ENCODE measurements at places on chromosomes 7 and 10. TPM values are rescaled to one million over a fixed set of nuclear protein-coding genes. Genes with fewer than 3 reads are reported as not detected.

The RABGEF1 gene
- total RNA-seq = 21.1 TPM

The HABP2 gene
- total RNA-seq = not detected

The CISD1 gene
- total RNA-seq = 23.8 TPM

The GET4 gene
- total RNA-seq = 40.5 TPM

The KIAA1549 gene
- total RNA-seq = 0.42 TPM

The PPP1R3A gene
- total RNA-seq = not detected

The LBX1 gene
- total RNA-seq = not detected

The PRR15 gene
- not detected for total RNA-seq

The MAD1L1 gene
- total RNA-seq = 54.6 TPM

The ASB15 gene
- total RNA-seq = not detected

The TMEM229A gene
- total RNA-seq = not detected

The LRRC61 gene
- 10.7 TPM for total RNA-seq

The PFKP gene
- total RNA-seq = 44.7 TPM

The SH2B2 gene
- 32.1 TPM for total RNA-seq

- DNase-seq = no peak
Observed at GRCh38 chr10:58389024-58389423, 3.8 kb downstream of the TFAM start.

GRCh38 chr10:9296190-9296589 lies 1241.7 kb downstream of the GATA3 start:
- DNase-seq = no peak

DNA sequence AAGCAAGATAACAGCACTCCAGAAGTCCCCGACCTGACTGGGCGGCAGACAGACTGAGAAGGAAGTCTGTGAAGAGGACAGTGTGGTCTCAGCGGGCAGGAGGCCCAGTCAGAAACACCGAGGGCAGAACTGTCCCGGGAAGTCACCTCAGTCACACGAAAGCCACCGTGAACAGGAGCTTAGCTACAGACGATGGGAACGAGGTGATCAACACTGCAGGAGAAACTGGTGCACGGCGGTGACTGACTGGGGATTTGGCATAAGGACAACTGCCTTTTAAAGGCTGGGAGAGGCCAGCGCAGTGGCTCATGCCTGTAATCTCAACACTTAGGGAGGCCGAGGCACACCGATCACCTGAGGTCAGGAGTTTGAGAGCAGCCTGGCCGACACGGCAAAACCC lies 217.8 kb downstream of the PTPRN2 start:
- no peak for DNase-seq

DNA sequence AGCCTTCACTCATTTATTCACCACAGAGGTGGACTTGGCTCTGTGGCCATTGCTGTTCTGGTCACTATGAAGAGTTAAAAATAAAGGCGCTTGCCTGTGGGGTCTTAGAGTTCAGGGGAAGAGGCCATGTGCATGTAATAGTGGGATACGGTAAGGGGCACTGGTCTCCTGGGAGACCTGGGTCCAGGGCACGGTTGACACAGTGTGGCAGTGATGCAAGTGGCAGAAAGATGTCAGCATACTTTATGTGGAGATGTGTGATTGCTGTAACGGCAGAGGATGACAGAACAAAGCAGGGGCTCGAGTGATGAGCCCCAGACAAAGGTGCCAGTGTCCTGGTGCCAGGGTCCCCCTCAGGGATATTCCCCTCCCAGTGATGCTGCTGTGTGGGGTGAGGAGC lies 8.6 kb downstream of the ZSCAN25 start:
- no peak for DNase-seq

- no peak for DNase-seq
Observed at GRCh38 chr7:111647881-111648280, 85.6 kb upstream of the IMMP2L start.

GRCh38 chr7:70237831-70238575 lies 639.7 kb downstream of the AUTS2 start:
- no peak for DNase-seq

DNA sequence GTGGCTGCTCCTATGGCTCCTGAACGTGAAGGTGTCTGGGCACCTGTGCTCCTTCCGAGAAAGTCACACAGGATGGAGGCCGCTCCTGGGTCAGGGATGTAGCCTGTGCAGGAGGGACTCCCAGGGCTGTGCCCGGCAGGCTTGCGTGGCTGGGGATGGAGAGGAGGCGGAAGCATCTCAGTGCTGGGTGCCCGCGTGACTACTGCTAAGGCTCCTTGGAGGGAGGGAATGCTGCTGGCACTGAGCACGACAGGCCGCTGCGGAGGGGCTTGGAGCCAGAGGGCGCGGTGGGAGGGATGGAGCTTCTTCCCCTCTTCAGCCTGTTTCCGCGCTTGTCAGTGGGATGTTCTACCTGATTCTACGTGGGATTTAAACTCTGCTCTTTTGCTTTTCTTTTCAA lies 35.0 kb downstream of the ADCY1 start:
- no peak for DNase-seq

DNA sequence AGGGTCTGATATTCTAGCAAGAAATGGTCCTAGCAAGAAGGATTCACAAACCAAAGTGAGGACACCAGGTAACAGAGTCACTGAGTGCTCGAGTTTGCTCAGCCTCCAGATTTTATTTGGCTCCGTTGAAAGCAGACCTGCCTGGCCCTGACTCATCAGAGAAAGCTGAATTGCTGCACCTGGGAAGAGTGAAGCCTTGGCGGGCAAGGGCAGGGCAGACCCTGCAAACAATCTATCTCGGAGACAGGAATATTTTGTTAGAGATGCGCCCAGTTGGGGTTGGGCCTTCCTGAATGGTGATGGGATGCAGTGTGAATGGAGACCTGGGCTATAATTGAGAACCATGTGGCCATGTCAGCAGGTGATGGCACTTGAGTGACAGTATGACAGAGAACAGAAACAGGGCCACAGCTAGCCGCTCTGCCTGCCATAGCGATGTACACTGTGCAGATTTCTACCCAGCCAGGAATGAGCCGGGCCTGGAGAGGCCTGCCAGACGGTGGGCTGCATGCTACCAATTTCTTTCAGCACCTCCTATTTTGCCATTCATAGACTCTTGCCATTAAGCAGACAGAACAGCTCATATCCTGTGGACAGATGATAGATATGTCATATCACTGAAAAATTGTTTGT lies 744.2 kb downstream of the LRMDA start:
- no peak for DNase-seq

- no peak for DNase-seq
Observed at GRCh38 chr7:92276460-92276864, 30.7 kb downstream of the ANKIB1 start.

DNA sequence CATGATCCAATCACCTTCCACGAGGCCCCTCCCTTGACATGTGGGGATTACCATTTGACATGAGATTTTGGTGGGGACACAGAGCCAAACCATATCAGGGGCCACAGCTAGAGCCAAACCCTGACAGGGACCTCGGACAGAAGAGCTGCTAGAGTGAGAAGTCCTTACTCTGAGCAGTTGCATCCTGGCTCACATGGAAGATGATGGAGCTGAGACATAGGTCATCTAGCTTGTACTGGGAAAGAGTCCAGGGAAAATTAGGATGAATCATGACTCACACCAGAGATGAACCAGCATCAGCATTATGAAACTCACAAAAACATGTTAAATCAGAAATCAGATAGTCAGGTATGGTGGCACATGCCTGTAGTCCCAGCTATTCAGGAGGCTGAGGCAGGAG lies 12.8 kb upstream of the FMC1 start:
- DNase-seq = no peak

GRCh38 chr10:110918269-110918642 lies 724 bp downstream of the BBIP1 start:
- no peak for DNase-seq

- DNase-seq = no peak
Observed at GRCh38 chr7:36969376-36969775, 245.1 kb upstream of the AOAH start.

DNA sequence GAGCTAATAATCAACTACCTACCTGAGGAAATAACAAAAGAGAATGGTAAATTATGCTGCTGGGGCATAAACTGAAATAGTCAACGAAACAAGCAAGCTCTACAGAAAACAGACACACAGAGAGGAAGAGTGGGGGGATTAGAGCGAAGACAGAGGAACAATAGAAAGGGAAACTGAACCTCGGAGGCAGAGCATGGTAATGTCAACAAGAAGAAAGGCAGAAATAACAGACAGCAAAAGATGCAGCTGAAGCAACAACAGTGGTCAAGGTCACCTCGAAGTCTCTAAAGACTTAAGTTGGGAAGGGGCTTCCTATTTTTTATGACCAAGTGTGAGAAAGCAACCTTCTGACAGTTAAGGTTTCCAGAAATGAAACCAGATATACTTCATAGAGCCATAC lies 177.0 kb downstream of the ZNF438 start:
- DNase-seq = no peak

GRCh38 chr10:36038316-36038955 lies 396.3 kb upstream of the FZD8 start:
- no peak for DNase-seq

DNA sequence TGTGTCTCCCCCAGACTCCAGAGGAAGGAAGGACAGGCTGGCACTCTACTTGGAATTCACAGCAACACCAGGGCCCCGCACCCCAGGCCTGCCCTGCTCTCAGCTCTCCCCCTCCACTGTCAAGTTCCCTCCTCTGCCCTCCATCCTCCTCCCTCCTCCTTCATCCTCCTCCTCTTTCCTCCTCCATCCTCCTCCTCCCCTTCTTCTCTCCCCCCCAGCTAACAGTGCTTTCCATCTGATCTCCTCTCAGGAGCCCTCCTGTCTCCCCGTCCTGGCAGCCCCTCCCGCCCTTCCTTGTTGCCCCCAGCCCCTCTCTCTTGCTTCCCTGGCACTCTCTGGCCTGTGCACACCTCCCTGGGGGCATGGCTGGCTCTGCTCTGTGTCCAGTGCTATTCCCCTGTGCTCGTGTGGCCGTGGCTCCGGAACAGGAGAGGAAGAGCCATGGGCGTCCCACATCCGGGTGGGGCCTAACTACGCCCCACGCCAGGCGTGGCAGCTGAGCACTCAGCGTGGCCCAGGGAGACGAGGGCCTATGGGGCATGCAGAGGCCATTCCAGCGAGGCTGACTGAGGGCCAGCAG lies 64.2 kb downstream of the PWWP2B start:
- no peak for DNase-seq

DNA sequence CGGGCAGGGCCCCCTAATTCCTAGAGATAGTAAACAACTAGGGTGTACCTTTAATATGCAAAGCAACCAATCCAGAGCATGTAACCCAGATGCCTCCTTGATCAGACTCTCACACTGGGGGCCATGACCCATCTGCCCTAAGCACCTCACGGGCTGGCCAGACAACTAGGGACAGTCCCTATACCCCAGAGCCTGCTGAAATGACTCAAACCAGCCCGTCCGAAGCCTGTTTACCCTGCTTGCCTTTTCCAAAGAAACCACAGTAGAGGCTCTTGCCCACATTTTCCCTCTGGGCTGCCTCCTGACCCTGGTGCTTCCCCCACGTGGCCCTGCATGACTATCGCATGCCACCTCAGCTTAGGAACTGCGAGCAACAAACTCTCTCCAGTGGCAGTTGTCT lies 46.2 kb downstream of the RGS10 start:
- DNase-seq = no peak

DNA sequence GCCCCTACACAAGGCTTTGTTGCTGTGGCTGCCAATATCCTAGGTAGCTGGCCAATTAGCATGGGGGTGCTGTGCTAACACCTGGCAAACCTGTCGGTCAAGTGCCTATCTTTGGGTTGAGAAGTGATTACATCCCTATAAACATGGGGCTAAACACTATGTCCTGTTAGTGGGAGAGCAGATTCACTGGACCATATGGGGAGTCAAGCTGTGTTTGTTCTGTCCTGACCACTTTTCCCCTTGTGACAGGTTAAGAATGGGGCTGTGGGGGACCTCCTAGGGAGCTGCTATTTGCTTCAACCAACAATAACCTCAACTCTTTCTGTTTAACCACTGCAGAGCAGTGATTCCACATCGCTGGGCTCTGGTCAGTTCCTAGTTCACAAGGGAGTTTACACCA lies 151.5 kb upstream of the AOAH start:
- DNase-seq = no peak

DNA sequence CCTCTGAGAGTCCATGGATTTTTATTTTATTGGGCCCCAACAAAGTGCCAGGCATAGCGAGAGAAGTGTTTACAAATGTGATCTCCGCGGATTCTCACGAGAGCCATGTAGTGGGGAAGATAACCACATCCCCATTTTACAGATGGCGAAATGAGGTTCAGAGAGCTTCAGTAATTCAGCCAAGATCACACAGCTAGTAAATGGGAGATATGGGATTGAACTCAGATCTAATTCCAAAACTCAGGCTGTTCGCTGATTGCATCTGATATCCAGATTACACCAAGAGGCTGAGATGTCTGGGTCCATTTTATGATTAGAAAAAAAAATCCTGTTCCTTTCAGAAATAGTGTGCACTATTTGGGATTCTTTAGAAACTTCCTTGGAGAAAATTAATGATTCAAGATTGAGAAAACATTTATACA lies 1.3 kb downstream of the FAS start:
- no peak for DNase-seq

GRCh38 chr10:100647928-100648327 lies 97.5 kb upstream of the PAX2 start:
- no peak for DNase-seq

GRCh38 chr7:131502810-131503508 lies 53.5 kb downstream of the PODXL start:
- DNase-seq = no peak

- DNase-seq = no peak
Observed at GRCh38 chr7:121244120-121244870, 84.5 kb upstream of the WNT16 start.

DNA sequence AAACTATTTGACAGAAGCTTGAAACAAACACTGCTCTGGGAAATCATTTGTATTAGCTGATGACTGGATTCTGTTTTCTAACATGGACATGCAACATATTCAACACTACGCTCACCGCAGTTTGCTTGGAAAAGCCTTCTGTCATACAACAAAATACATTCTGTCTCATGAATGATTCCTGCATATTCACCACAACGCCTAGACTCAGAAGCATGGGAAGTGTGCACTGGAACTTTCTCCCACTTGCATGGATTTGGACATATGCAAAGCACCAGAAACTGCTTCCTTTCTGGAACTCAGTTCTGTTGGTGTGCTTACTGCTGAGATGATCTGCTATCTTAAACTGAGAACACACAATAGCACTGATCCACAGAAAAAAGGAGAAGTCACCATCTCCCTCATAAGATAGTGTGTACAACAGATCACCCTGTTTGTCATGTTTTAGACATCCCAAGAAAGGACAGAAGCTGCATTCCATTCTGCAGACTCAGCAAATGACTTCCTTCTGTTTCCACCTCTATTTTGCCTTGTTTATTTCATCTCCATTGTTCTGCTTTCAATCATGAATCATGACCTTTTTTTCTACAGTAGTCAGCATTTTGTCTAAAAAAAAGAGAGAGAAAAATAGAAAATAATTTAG lies 115.8 kb downstream of the HTR7 start:
- no peak for DNase-seq

GRCh38 chr10:24790073-24790472 lies 66.4 kb upstream of the ARHGAP21 start:
- no peak for DNase-seq

Data from activated B cell treated with CpG ODN at 0.5 μM for 24 hours (primary cell).